Activated CD4-positive, alpha-beta T cell treated with anti-CD3 and anti-CD28 coated beads, Interleukin-10, Interleukin-2, amounts not matched to agents 100 ng/mL and 50 ng/mL, durations not matched to agents 16 hours and 8 hours (primary cell): ENCODE measurements at places on chromosomes 1 and 21.
A peak's percentile ranks its signal among the peaks of the same experiment; 100 is the strongest.

GRCh38 chr1:40122855-40123254 lies 25.8 kb upstream of the PPT1 start:
- DNase-seq: no peak

DNA sequence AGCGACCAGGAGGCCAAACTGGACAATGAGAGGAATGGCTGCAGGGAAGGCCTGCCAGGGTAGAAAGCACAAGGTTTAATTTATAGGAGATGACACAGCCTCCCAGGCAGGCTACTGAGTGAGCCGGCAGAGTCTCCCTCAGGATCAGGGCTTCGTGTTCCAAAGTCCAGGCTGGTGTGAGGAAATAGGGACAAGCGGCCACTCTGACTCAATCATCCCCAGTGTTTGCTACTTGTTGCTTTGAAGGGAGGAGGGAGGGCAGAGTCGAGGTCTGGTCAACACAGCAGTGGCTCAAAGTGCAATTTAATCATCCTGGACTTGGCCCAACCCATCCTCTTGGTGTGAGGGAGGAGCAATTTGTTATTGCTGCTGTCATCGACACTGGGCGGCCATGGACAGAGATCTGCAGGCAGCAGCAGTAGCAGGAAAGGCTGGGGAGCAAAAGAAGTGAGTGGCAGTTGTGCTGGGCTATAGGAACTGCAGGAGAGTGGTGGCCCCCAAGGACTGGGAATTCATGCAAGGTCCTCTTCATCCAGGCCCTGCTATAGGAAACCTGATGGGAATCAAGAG lies 27.5 kb downstream of the TBX15 start:
- DNase-seq: no peak

DNA sequence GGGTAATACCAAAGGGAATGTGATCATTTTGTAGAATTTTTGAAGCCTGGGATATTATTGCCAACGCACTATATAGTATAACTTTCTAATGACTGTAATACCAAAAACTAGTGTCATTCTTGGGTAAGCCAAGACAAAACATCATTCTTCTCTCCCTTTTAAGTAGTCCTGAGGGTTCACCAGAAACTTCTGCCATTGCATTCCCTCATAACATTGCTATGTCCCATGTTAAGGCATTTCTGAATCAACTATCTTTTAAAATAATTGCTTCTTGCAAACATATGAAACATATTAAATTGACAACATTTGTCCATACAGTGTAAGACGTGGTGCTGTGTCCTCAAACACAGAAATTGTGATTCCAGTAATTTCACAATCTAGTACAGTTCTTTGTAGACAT lies 29.9 kb upstream of the C1orf21 start:
- DNase-seq: no peak

DNA sequence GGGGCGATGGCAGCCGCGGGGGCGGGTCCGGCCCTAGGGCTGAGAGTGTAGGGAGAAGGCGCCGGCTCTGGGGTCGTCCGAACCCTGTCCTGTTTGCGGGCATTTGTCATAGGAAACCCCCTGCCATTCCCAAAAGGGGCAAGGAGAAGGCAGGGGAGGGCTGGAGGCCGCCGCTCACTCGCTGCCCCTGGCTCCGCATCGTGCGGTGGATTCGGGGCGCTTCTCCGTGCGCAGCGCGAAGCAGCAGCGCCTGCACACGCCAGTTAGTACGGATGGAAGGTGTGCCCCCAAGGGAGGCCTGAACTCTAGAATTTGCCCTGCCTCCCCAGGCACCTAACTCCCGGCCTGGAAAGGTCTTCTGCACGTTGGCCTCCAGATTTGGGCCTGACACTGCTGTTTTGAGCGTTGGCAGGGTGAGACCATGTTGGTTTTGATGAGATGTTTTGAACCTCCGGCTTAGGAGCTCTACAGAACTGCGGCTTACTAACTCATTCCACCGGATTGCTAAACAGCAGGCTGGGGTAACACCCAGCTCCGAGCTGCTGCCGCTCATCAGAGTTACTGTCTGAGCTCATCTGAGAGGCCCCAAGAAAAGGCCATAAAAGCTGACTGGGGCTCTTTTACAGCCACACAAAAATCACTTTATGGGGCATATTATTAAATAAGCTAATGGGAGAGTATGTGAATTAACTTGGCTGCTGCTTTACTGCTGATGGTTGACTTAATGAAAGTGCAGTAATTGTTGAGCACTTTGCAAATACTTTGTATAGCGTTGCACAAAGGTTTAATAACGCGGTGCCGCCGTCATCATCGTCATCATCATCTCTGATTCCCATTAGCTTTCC lies 987 bp downstream of the GPR137B start:
- DNase-seq: peak; percentile 69

DNA sequence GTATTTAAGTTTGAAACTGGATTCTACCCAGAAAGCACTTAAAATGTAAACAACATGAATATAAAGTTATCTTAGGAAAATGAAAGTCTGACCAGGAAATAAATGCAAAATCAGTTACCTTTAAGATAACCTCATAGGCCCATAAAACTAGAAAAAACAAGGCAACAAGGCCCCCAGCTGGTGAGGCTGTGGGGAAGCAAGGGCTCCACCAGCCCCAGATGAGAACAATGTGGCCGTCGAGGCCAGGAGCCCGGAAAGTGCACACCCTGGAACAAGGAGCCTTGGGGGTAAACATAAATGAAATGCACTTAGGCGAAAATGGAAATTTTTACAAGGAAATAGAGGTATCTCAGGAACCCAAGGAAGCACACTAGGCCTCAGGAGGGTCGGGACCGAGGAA lies 37.9 kb upstream of the BMP8B start:
- no peak for DNase-seq
